Left ventricle myocardium inferior (tissue), 1 donor: ENCODE measurements at places on chromosomes 7 and 10.
A peak's percentile ranks its signal among the peaks of the same experiment; 100 is the strongest.

DNA sequence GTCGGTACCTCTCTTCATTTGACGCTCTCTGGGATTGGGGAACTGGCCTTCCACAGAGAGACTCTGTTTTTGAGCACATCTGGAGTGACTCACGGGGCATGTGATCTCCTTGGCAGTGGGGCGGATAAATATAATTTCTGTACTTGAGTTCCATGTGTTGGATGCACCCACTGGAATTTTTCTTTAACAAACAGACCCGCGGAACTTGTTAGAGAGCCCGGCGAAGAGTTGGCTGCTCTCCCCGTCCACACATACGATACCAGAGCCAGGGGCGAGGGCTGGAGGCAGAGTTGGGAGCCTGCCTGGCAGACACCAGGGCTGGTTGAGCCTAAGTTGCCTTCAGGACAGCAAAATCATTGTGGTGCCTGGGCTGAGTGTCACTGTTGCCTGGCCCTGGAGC, at the start of gene FAM180A:
Gene FAM180A, minus strand, starts transcription at position 44 of the 400 bp plus-strand sequence. CDS start 233 bp downstream, outside the sequence.
- H3K27ac ChIP-seq: peak within 1 kb of the TSS; percentile 81
- H3K36me3 ChIP-seq: no peaks in the 10 kb centered on the region
- H3K4me1 ChIP-seq: peaks cover 36% of the 10 kb centered on the region
- H3K27me3 ChIP-seq: no peaks in the 10 kb centered on the region
- H3K4me3 ChIP-seq: peak within 1 kb of the TSS; percentile 62

DNA sequence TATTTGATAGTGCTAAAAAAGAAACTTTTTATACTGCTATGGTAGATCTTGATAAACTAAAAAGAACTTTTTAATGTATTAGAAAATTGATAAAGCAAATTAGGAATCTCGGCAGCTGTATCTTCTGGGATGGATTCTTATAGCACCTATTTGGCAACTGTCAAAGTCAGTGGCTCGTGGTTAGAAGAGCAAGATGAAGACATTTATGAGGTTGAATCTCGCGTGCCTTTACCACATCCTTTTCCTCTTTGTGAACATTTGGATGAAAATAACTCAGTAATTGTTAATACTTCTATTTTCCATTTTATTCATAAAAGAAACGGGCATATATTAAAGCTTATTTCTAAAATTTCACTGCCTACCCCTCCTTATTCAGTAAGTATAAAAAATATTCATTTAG, 76.2 kb downstream of the CYP51A1 start:
- no peak for DNase-seq
- H3K36me3 ChIP-seq: peaks cover 15% of the 10 kb centered on the region
- H3K4me3 ChIP-seq: peak overlapping the region; percentile 30
- peak overlapping the region; percentile 64 for H3K27ac ChIP-seq
- no peaks in the 10 kb centered on the region for H3K27me3 ChIP-seq

GRCh38 chr7:147564786-147565476, 1025.6 kb upstream of the C7orf33 start:
- no peaks in the 10 kb centered on the region for H3K27me3 ChIP-seq
- H3K4me1 ChIP-seq: no peaks in the 10 kb centered on the region
- H3K4me3 ChIP-seq: no peak overlapping the region
- H3K36me3 ChIP-seq: no peaks in the 10 kb centered on the region
- DNase-seq: no peak
- no peak overlapping the region for H3K27ac ChIP-seq

GRCh38 chr10:48336978-48337599, 30.6 kb downstream of the MAPK8 start:
- no peak overlapping the region for H3K27ac ChIP-seq
- no peaks in the 10 kb centered on the region for H3K27me3 ChIP-seq
- no peak for DNase-seq
- H3K4me3 ChIP-seq: no peak overlapping the region

DNA sequence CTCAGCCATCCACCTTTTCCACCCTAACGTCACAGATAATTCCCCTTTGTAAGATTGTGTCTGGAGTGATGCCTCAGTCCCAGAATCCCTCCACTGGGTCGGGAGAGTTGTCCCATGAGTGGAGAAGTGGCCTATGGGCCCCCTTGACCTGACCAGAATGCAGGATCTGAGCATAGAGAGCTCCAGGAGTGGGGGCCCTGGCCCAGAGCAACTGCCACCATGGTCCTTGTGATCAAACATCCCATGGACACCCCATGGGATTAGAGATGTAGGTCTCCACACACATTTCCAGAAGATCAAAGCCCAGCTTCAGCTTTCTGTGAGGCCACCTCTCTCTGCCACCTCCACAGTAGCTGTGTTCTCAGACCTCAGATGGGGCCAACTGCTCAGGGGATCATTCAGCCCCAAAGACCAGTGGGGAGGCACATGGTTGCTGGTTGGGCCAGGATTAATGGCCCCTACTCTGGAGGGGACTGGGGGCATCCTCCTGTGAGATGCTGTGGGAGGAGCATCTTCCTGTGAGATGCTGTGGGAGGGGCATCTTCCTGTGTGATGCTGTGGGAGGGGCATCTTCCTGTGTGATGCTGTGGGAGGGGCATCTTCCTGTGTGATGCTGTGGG, 28.5 kb upstream of the DPYSL4 start:
- no peak overlapping the region for H3K27ac ChIP-seq
- H3K27me3 ChIP-seq: no peaks in the 10 kb centered on the region
- no peak for DNase-seq

DNA sequence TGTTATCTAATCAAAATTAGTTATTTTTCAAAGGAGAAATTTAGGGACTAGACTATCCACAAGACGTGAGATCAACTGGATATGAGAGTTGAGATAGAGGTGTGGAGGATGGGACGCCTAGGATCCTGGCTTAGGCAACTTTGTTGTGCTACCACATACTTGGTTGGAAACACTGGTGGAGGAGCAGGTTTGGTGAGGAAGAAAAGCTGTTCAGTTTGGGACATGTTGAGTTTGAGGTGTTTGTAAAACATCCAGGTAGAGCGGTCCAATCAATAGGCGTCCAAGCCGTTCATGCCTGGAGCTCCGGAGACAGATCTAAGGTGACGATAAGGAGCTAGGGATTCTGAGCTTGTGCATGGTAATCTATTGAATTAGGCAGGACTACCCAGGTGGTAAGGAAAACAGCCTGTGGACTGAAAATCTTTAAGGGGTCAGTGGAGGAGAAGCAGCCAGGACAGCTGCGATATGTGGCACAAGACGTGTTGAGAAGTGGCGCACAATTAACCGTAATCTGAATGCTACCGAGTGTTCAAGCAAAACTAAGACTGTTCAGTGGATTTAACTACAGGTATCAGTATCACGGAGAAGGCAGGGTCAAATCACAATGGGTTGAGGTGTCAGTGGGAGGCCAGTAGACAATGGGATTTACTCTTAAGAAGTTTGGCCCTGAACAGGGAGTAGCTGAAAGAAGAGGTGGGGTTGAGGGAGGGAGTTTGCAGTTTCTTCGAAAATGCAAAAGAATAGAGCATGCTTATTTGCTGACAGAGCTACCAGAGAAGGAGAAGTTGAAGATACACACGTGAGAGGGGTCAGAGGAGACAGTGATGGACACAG, 16.1 kb upstream of the TRPV6 start:
- H3K36me3 ChIP-seq: no peaks in the 10 kb centered on the region
- no peak overlapping the region for H3K27ac ChIP-seq
- peaks cover 29% of the 10 kb centered on the region for H3K27me3 ChIP-seq
- no peak overlapping the region for H3K4me3 ChIP-seq

DNA sequence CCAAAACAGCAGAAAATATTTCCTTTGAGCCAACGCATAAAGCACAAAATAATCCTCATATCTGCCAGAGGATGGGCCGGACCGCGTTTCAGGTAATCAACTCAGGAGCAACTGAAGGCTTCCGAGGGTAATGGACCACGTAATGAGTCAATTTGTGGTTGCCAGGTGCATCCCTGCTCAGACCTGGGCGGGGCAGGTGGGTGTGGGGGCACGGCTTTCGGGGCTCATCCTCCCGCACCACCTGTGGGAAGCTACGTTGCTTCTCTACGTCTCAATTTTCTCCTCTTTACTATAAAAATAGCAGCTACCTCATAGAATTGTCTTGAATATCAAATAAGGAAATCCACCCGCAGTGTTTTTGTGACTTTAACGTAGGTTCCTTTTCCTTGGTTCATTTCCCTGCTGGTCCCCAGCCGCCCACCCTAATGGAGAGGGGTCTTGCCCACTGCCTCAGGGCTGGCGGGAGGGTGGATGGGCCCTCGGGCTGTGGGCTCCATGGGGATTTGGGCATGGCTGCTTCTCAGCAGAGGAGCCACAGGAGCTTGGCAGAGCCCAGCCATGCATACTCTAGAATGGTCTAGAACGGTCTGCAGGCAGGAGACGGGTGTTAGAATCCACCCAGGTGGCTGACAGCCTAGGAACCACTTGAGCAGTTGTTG, 324.7 kb downstream of the ADARB2 start:
- peaks cover 44% of the 10 kb centered on the region for H3K27me3 ChIP-seq
- no peak for DNase-seq
- H3K4me1 ChIP-seq: no peaks in the 10 kb centered on the region
- no peak overlapping the region for H3K4me3 ChIP-seq

GRCh38 chr10:97020452-97021400, 165.0 kb downstream of the SLIT1 start:
- H3K4me1 ChIP-seq: peaks cover 39% of the 10 kb centered on the region
- H3K4me3 ChIP-seq: no peak overlapping the region
- no peaks in the 10 kb centered on the region for H3K27me3 ChIP-seq
- H3K36me3 ChIP-seq: no peaks in the 10 kb centered on the region
- H3K27ac ChIP-seq: peak overlapping the region; percentile 94

DNA sequence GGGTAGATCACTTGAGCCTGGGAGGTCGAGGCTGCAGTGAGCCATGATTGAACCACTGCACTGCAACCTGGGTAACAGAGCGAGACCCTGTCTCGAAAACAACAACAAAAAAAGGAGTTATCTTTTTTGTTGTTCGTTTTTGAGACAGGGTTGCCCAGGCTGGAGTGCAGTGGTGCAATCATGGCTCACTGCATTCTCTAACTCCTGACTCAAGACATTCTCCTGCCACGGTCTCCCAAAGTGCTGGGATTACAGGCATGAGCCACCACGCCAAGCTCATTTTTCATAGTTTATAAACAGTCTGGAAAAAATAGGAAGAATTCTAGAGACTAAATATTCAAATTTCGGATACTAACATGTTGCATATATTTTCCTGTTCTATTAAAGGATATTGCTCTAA, 29.4 kb downstream of the SFXN4 start:
- no peak for DNase-seq
- H3K36me3 ChIP-seq: peaks cover 33% of the 10 kb centered on the region
- no peaks in the 10 kb centered on the region for H3K27me3 ChIP-seq

- H3K27me3 ChIP-seq: peaks cover 24% of the 10 kb centered on the region
- H3K4me3 ChIP-seq: no peak overlapping the region
- H3K27ac ChIP-seq: no peak overlapping the region
- no peak for DNase-seq
- no peaks in the 10 kb centered on the region for H3K4me1 ChIP-seq
Measured at GRCh38 chr10:46234431-46235060, 52.3 kb upstream of the ANTXRL start.

DNA sequence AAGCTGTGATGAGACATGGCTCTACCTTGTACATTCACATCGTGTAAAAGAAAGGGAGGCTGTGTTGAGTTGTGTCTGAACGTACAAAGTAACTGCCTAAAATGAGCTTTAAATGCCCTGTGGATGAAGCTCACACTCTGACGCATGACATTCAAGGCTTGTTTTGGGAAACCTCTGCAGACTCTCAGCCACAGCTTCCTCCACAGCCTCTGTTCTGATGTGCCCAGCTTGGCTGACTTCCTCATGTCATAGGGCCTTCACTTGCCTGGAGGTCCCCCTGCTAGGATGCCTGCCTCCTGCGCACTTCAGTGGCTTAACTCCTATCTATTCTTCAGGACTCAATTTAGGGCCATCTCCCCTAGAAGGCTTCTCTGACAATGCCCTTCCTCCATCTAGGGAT, 230.0 kb upstream of the HABP2 start:
- no peaks in the 10 kb centered on the region for H3K27me3 ChIP-seq
- DNase-seq: no peak
- no peak overlapping the region for H3K27ac ChIP-seq
- no peaks in the 10 kb centered on the region for H3K36me3 ChIP-seq
- no peak overlapping the region for H3K4me3 ChIP-seq

GRCh38 chr10:52232561-52233350, 81.3 kb upstream of the DKK1 start:
- no peak overlapping the region for H3K27ac ChIP-seq
- peaks cover 12% of the 10 kb centered on the region for H3K4me1 ChIP-seq
- peak overlapping the region; percentile 55 for H3K4me3 ChIP-seq
- no peaks in the 10 kb centered on the region for H3K27me3 ChIP-seq

DNA sequence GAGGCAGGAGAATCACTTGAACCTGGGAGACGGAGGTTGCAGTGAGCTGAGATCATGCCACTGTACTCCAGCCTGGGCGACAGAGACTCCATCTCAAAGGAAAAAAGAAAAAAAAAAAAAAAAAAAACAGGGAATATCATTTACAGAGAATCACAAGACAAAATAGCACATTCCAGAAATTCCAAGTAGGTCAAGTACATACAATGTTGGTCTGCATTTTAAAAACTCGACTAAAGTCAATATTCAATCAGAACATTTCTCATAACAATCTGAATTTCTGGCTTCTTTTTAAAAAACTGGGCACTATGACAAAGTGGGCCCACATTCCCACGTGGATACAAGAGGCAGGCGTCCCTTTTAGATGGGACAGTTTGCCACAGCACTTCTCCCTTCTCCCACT, 12.8 kb downstream of the ZC3HAV1L start:
- no peak overlapping the region for H3K27ac ChIP-seq
- H3K4me3 ChIP-seq: no peak overlapping the region
- H3K27me3 ChIP-seq: no peaks in the 10 kb centered on the region
- no peak for DNase-seq

- DNase-seq: no peak
- H3K4me3 ChIP-seq: no peak overlapping the region
- no peaks in the 10 kb centered on the region for H3K4me1 ChIP-seq
- no peak overlapping the region for H3K27ac ChIP-seq
- H3K27me3 ChIP-seq: no peaks in the 10 kb centered on the region
Measured at GRCh38 chr10:91768123-91768522, 30.1 kb upstream of the TNKS2 start.

DNA sequence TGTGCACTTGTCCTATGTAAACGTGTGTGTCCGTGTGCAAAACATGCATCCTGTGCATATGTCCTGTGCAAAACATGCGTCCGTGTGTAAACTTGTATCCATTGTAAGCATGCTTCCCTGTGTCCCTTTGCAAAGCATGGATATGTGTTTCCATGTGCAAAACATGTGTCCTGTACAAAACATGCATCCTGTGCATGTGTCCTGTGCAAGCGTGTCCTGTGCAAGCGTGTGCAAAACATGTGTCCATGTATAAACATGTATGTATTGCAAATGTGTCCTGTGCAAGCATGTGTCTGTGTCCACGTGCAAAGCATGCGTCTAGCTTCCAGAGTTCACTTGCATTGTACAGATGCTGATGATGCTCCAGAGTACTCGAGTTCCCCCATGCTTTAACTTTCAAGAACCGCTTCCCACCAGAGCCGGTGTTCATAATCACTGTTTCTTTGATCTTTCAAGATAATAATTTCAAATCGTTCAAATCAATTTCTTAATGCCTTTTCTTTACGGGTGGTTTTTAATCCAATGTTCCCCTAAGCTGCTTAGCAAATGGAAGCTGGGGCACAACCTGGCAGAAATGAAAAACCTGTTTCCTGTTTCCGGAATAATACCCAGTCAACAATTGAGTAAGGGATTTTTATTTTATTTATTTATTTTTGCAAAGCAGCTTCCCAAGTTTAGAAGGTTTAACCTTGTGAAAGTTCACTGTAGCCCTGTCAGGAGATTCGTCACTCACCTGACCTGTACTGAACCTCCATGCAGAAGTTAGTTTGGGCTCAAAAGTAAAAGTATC, 641 bp upstream of the ASB13 start:
- peak overlapping the region; percentile 89 for H3K4me3 ChIP-seq
- no peaks in the 10 kb centered on the region for H3K27me3 ChIP-seq
- peaks cover 24% of the 10 kb centered on the region for H3K4me1 ChIP-seq
- no peak for DNase-seq
- no peaks in the 10 kb centered on the region for H3K36me3 ChIP-seq
